ENCODE measurements at places on chromosomes 12 and 14.

DNA sequence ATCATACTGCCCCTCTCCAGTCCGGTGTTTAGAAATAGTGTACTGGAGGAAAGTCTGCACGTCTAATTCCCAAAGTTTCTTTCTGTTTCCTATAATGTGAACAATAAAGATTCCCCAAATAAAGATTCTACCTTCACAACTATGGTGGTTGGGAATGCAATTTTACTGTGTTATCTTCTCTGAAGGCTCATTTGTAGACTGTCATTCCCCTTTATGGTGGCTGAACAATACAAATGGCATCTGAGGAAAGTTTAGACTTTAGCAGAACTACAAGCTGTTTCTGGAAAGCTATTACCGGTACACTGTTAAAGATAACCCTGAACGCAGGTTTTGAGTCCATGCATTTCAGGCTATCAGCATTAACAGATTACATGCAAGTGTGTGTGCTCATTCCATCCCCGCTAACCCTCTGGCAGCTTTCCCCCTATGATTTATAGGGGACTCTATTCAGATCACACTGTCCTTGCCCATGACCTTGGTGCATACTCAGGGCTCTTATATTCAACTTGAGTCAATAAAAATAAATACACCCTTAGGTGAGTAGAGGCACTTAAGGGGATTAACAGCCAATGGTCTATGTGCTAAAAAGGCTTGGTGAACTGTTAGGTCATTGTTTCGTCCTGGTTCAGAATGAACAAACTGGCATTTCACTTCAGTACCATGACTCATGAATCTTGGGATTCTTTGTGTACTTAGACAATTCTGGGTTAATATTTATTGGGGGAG, 60.7 kb upstream of the PYGL start:
- no peak for DNase-seq

- no peak for DNase-seq
Measured at GRCh38 chr12:129937426-129937825, 33.6 kb upstream of the TMEM132D start.

DNA sequence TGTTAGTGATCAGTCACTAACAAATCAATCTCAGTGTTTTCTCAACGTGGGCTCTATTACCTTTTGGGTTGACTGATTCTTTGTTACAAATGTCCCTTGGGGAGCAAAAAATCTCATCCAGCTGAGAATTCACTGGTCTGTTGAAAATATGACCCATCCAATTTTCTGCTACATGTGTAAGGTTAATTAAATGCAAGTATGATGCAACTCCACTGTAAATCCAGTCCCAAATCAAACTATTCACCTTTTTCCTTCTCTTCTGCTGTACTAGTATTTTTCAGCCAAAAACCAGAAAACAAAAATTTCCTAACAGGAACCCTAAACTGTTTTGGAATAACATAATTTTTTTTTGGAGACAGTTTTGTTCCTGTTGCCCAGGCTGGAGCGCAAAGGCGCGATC, 2.2 kb downstream of the ERH start:
- DNase-seq = no peak

- DNase-seq = no peak
Measured at GRCh38 chr14:52021957-52022600, 32.7 kb downstream of the RTRAF start.

Data from left forelimb (tissue), 1 donor.